ENCODE measurements at places on chromosomes 2 and 18.

DNA sequence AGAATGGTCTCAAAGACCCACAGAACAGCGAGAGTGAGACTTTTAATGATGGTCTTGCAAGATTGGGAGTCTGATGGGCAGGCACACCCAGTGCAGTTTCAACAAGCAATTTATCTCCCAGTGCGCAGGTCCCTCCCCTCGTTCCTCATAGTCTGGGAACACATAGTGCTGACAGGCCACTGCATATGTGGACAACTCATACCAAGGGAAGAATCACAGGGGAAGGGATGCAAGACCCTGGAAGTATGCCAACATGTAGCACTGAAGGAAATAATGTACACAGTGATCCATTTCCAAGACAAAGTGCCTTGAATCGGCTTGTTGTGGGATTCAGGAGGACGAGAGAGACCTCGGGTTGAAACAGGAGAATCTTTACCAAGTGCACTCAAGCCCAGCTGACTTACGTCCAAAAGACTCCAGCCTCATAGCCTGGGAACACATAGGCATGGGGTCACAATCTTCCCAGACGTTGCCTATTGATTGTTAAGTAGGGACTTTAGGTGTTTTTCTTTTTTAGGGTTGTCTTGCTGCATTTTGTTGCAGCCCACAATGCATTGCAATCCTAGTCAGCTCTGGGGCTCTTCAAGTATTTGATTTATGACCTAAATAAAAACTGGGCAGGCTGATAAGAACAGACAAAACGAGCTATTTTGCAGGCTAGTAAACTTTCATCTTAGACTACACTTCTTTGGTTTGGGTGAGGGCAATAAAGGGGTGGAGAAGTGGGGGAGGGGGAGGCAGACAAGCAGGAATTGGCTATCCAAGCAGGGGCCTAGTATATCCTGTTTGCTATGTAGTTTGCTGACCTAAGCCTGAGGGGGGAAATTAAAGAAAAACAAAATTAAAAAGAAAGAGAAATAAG, 24.7 kb upstream of the SERPINB5 start:
- no peak for DNase-seq

DNA sequence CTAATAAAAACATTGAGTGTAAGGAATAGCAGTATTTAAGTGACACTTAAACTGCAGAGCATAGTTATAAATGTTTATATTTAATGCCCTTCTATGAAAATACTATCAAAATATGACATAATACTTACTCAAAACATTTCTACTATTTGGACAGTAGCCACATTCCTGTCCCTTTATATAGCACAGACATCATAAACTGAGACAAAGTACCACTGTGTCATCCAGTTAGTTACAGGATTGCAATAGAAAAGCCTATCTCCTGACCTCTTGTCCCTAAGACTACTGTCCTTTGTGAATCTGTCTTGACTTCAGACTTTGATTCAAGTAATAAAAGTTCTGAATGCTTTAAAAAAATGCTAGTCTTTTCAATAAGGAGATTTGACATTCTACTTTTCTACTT, 1528.5 kb upstream of the NXPH2 start:
- DNase-seq: no peak

DNA sequence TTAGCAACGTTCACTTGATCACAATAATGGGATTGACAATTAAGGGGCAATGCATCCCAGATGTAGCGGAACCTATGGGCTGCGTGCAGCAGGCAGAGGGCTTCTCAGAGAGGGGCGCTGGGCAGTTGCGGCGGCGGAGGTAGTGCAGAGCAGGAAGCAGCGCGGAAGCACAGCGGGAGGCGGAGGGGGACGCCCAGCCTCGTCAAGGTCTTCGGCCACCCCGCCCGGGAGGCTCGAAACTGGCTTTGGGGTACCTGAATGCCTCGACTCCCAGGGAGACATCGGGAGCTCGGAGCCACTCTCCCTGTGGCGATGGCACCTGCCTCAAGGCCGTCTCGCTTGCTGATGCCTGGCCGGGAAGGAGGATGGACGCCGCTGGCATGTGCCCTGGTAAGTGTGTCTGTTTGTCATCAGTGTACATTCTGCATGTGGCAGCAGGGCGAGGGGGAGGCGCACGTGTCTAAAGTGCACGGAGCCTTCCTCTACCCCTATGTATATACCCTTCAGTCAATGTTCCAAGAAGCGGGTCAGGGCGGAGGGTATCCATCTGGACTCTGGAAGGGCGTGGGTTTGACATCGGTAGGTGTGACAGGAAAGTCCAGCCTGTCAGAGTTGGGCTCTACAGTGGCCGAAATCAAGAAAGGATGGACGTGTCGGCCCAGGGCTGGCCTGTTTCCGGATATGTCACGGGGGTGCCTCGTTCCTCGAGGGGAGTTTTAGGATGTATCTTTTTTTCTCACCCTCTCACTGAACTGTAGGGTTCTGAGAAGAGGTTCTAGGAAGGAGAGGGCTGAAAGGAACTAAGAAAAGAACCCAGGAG, 7.5 kb upstream of the SP9 start:
- no peak for DNase-seq

DNA sequence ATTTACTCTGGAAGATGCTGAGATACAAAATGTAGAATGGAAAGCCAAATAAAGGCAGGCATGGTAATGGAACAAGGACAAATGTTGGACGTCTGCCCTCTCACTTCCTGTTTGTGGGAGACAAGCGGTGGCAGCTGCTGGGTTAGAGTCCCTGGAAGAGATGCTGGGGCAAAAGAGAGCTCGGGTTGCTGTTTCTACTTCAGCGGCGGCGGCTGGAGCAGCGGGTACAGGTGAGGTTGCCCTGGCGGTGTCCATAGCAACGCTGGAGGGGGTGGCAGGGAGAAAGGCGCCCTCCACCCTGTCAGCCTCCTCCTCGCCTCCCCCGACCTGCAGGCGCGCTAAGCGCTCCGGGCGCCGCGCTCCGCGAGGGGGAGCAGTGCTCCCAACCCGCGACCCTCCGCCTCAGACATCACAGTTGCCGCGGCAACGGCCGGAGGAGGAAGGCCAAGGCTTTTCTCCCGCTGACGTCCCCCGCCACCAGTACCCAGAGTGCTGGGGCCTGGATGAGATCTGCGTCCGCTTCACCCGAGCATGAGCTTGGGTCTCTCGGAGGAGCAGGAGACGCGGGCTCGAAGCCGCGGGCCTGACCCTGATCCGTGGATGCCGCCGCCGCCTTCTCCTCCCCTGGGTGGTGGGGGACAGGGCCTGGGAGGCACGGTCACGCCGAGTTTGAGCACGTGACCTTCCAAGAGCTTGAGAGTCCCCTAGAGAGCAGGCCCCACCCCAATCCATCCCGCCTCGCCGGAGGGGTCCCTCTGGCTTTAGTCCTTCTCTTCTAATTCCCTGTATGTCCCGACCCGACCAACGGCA, 65.6 kb downstream of the NOL4 start:
- no peak for DNase-seq

GRCh38 chr2:181517685-181518301, 60.6 kb downstream of the ITGA4 start:
- DNase-seq: no peak

GRCh38 chr2:159592441-159592840, 23.9 kb downstream of the BAZ2B start:
- no peak for DNase-seq

GRCh38 chr2:31805688-31806087, 205.1 kb downstream of the MEMO1 start:
- DNase-seq: no peak

- no peak for DNase-seq
Observed at GRCh38 chr2:187554011-187554703, at the start of gene TFPI. Gene TFPI, minus strand, starts transcription at chr2:187554435. Its CDS starts 50,667 bp downstream, at chr2:187503768.

DNA sequence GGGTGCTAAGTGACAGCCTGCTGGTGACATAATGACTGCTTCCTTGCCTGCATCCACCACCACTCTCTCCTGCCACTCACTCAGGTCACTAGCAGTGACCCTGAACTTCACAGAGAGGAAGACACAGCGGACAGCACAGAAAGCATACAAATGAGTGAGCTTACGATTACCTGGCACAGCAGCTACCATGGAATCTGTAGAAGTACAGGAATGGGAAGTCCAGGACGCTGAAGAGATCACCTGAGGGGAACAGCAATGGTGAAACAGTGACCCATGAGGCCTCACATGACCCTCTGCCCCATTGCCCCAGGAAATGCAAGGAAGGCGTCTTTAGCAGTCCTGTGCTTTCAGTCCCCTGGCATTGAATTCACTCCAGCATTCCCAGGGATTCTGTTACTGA, 96.7 kb upstream of the RIOK3 start:
- no peak for DNase-seq
